ENCODE measurements at places on chromosomes 4 and X. TPM values are rescaled to one million over a fixed set of nuclear protein-coding genes. Genes with fewer than 3 reads are reported as not detected.

DNA sequence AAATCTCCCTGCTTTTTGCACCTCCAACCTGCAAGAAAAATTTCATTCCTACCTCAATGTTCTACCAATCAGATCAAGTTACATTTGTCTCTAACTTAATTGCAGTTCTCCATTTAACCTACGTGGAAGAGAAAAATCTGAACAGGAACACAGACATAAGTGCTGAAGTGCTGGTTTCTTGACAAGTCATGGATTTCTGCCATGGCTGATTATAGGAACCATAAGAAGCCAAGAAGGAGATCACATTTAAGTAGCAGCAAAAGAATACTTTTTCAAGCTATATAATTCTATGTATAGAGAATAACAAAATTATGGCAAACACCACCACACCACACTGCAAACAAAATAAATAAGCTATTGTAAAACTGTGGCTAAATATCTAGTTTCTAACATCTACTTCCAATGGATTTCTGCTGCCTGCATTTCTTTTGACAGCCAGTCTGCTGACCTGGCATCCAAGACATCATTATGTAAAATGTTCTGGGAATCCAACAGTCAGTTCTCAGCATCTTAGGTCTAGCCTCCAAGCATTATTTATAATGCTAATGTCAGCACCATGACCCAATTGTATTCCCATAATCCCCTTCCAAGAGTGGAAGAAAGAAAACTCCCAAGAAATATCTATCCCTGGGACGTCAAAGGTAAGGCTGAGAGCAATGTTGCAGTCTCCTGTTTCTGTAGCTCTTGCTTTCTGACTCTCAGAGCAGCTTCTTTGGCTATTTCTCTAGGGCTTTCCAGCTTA lies 50.8 kb upstream of the GAB1 start:
- H3K36me3 ChIP-seq: no peaks in the 10 kb centered on the region
- no peaks in the 10 kb centered on the region for H3K27me3 ChIP-seq
- H3K4me3 ChIP-seq: no peak overlapping the region
- peak overlapping the region; percentile 33 for H3K27ac ChIP-seq

- H3K4me3 ChIP-seq: no peak overlapping the region
- H3K27ac ChIP-seq: no peak overlapping the region
- H3K27me3 ChIP-seq: peaks cover 9% of the 10 kb centered on the region
- no peak for DNase-seq
These were observed 24.6 kb downstream of the CFAP299 start for GRCh38 chr4:80360084-80360483.

The ABCG2 gene
- total RNA-seq: 9.1 TPM

- H3K4me1 ChIP-seq: no peaks in the 10 kb centered on the region
- no peaks in the 10 kb centered on the region for H3K27me3 ChIP-seq
- DNase-seq: no peak
- no peaks in the 10 kb centered on the region for H3K36me3 ChIP-seq
- no peak overlapping the region for H3K27ac ChIP-seq
These were observed 157.0 kb downstream of the CBLL2 start for GRCh38 chrX:22429704-22430103.

The PLAC8 gene
- total RNA-seq: 115 TPM

The EFNB1 gene
- 36.5 TPM for total RNA-seq
